ENCODE measurements at places on chromosomes 2 and 18.

DNA sequence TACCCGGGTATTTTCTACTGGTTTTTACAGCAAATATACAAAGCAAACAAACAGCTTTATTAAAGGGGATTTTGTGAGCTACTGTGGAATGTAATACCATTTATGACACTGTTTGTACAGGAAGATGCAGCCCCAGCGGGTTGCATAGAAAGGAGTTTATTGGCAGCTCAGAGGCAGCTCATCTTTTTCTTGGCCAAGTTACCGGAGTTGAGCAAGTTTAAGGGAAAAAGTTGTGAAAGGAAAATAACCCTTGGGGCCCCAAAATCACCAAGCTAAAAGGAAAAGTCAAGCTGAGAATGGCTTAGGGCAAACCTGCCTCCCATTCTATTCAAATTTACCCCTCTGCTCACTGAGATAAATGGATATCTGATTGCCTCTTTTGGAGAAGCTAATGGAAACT lies 60.8 kb downstream of the MOB4 start:
- DNase-seq, result no peak

DNA sequence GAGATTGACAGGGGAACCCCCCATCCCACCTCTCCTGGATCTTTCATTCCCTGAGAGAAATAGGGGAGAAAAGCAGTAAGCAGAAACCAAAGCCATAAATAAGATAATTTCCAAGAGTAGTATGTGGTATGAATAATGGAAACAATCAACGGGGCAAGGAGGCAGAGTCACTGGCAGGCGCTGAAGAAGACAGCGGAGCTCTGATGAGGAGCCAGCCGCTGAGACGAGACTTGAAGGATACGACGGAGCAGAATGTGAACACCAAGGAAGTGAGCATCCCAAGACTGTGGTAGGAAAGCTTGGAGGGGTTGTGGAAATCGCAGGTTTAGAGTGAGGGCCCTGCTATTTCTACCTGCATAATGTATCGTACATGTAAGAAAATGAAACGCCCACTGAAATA lies 93.6 kb upstream of the CBLN2 start:
- no peak for DNase-seq

GRCh38 chr2:75288760-75289159 lies 89.4 kb upstream of the TACR1 start:
- no peak for DNase-seq

DNA sequence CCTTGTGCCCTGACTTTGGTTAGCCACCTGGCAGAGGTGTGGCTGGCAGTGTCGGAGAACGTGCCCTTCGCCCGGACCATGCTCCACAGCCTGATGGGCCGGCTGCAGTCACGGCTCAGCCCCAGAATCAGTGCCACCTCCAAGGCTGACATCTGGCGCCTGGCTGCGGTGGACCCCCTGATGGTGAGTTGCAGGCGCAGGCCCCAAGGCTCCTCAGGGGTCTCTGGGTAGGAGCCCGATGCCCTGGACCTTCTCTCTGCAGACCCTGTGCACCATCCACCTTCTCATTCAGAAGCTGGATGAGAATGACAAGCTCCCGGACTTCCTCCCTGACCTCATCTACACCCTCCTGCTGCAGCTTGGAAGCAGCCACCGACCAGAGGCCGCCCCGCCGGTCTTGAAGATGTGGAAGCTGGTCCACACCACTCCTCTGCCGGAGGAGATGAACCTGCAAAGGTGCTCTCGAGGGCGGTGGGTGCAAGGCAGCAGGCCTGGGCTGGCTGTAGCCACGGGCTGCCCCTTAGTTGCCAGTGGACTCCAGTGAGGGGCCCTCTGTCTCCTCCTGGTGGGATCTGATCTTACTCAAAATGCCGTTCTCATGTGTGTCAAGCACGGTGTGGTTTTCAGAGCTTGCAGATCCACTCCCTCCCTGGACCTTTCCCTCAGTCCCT lies 32.1 kb downstream of the HJURP start:
- no peak for DNase-seq

GRCh38 chr2:180222644-180223043 lies 215.5 kb upstream of the CWC22 start:
- DNase-seq, result no peak

GRCh38 chr2:19653509-19653908 lies 248.3 kb downstream of the TTC32 start:
- no peak for DNase-seq

DNA sequence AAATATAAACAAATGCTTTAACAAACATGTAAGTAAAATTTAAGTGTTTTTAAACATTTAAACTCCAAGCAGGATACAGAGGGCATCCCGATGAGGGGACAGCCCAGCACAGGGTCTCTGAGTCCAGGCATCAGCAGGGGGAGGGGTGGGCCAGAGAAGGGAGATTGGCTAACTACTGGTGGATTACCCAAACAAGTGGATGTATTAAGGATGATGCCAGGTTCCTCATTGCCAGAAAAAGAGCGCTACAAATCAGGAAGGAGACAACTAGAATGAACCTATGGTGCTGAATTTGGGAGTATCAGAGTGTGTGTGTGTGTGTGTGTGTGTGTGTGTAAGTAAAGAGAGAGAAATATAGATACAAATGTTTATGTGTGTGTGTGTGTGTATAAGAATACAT lies 162.0 kb upstream of the RMP24 start:
- DNase-seq, result no peak
